ENCODE measurements at places on chromosomes 7 and 10.

- no peak for DNase-seq
Observed at GRCh38 chr7:45197461-45197860, 39.9 kb downstream of the RAMP3 start.

GRCh38 chr7:134535272-134535918 lies 8.0 kb downstream of the AKR1B10 start:
- no peak for DNase-seq

DNA sequence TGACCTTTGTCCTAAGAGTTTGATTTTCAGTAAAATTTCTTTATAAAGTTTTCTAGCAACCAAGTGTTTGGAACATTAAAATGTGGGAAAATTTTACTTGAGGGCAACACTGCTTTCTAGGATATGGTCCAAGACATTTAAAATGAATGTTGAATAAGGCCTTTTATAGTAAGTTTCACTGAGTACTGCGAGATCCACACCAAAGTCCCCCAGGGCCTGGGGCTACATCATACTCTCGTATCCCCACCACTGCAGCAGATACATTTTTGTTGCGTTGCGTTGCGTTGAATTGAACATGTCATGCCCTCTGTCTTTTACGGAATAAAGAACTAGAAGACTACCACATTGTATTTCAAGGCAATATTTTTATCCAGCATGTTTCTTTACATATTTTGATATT lies 44.5 kb downstream of the PRTFDC1 start:
- no peak for DNase-seq

DNA sequence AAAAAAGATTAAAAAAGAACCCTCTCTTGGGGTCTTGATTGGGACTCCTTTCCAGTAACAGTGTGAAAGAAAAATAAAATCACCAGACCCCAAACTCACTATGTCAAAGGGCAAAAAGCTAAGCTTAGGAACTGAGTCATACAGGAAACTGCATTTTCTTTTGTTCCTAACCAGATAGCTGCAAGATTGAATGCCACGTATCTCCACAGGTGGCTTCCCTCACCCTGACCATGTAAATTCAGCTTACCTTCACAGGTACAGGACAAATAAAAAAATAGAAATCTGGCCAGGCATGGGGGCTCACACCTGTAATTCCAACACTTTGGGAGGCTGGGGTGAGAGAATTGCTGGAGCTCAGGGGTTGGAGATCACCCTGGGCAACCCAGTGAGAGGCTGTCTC lies 32.5 kb upstream of the EIF4H start:
- DNase-seq: no peak

- DNase-seq: no peak
Observed at GRCh38 chr10:28556142-28556541, 23.2 kb downstream of the WAC start.

Measured in germinal center (tissue), 1 donor.